ENCODE measurements at places on chromosomes 3 and 15. TPM values are rescaled to one million over a fixed set of nuclear protein-coding genes. Genes with fewer than 3 reads are reported as not detected.

The CHST14 gene
- total RNA-seq = 13.5 TPM

The DNAH1 gene
- total RNA-seq = 20.1 TPM

The ATP2B2 gene
- 1.4 TPM for total RNA-seq

The LRRC34 gene
- total RNA-seq = 4.7 TPM

The FOXB1 gene
- not detected for total RNA-seq

The P3H2 gene
- total RNA-seq = 18.9 TPM

The COL7A1 gene
- total RNA-seq = 8.7 TPM

The BCL2A1 gene
- 11.6 TPM for total RNA-seq

The CASR gene
- total RNA-seq = not detected

The GOLGA6B gene
- not detected for total RNA-seq

All from sciatic nerve (tissue), 2 donors.